DMS79 (cell line): ENCODE measurements at places on chromosomes 1 and 21.
A peak's percentile ranks its signal among the peaks of the same experiment; 100 is the strongest.

DNA sequence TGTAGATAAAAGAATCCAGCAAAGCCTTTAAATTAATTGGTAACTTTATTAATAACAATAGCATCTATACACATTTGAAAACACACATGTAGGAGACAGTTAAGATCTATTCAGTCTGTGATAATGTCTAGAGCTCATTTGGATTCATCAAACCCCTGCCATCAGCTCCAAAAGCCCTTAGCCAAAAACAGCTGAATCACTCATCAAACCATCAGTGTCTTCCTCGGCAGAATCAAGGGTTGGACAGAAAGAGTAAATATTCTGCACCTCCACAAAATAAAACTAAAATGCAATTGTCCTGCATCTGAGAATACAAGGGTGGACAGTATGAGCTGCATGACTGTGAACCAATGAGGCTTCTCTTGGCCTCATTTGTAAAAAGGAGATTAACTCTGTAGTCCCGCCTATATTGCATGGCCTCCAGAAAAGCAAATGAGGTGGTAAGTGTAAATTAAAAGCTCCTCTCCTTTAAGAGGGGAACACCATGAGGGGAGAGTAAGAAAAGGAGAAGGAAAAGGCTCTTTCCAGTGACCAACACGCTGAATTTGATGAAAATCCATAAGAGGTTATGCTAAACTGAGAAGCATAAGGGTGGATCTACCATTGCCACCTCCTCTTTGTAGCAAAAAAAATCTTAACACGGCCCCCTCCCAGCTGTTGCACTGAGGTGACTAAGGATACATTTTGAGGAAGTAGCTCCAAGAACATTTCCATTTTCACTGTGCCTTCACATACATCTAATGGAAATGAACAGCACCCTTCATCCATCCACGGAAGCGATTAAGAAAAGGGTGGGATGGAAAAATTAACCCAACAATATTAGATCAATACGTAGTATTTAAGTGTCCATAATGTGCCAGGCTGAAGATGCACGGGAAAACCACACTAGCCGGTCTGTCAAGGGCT is 14.7 kb upstream of the BOLA1 start:
- DNase-seq = peak; percentile 64

DNA sequence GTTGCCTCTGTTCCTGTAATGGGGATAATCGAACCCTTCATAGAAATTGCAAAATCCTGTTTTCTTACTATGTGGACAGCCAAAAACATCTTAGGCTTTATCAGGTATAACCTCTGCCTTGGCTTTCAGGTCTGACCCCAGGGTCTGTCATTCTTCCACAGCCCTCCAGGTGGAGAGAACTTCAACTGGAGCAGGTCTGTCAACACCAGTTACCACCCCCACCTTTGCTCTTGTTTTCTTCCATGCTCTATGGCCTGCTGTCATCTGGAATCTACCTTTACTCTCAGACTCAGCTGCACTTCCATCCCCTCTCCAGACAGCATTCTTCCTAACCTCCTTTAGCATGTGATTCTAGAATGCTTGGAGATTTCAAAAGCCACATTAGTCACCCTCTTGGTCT is 10.4 kb upstream of the GJA9 start:
- DNase-seq = no peak

- no peak for DNase-seq
These were observed 315.6 kb downstream of the NFIA start for GRCh38 chr1:61397935-61398334.

GRCh38 chr1:244324176-244324883 is 127.4 kb downstream of the ADSS2 start:
- no peak for DNase-seq

- peak; percentile 15 for DNase-seq
These were observed 38.2 kb downstream of the H3-3A start for GRCh38 chr1:226100436-226101391.
